ENCODE measurements at places on chromosomes 2 and 18. TPM values are rescaled to one million over a fixed set of nuclear protein-coding genes. Genes with fewer than 3 reads are reported as not detected.

HOXD10 gene
- not detected for total RNA-seq

NLRC4 gene
- total RNA-seq: 4.2 TPM

VWC2L gene
- total RNA-seq: not detected

GRCh38 chr2:233083782-233084181, 23.6 kb downstream of the INPP5D start:
- H3K4me3 ChIP-seq: no peak overlapping the region
- H3K27me3 ChIP-seq: no peaks in the 10 kb centered on the region
- DNase-seq: no peak
- H3K36me3 ChIP-seq: no peaks in the 10 kb centered on the region
- H3K4me1 ChIP-seq: no peaks in the 10 kb centered on the region

- no peaks in the 10 kb centered on the region for H3K4me1 ChIP-seq
- no peaks in the 10 kb centered on the region for H3K36me3 ChIP-seq
- no peak overlapping the region for H3K27ac ChIP-seq
- no peak overlapping the region for H3K4me3 ChIP-seq
Observed at GRCh38 chr2:127054604-127054930, 52.4 kb downstream of the BIN1 start.

GRCh38 chr18:48615566-48616401, 77.0 kb downstream of the CTIF start:
- H3K4me3 ChIP-seq: no peak overlapping the region
- H3K27ac ChIP-seq: no peak overlapping the region
- DNase-seq: no peak
- peaks cover 4% of the 10 kb centered on the region for H3K4me1 ChIP-seq
- no peaks in the 10 kb centered on the region for H3K36me3 ChIP-seq

DNA sequence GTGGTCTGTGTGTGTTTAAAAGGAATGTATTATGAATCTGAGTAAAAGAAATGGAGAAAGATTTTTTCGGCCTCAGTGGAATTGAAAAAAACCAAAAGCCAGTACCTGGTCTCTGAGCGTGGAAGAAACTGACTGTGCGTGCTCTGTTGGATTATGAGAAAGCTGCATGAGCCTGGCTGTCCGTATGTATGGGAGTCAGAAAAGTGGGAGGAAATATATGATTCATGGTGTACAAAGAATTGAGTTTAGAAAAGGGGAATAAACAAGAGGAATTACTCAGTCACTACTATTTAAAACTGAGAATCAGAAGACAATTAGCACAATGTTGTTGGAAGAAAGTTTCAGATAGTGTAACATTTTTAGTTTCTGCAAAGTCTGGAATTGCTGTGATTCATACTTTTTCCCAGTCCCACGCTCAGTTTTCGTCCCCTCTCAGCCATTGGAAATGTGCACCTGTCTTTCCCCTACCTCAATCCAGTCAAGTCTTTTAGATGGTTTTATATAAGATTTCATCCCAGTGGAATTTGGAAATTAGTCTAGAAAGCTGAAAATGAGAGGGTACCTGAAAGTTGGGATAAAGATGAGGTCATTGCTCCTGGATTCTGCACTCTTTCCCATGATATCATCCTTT, 66.4 kb upstream of the CHMP1B start:
- no peak overlapping the region for H3K27ac ChIP-seq
- H3K4me3 ChIP-seq: no peak overlapping the region
- H3K36me3 ChIP-seq: no peaks in the 10 kb centered on the region
- no peak for DNase-seq

DNA sequence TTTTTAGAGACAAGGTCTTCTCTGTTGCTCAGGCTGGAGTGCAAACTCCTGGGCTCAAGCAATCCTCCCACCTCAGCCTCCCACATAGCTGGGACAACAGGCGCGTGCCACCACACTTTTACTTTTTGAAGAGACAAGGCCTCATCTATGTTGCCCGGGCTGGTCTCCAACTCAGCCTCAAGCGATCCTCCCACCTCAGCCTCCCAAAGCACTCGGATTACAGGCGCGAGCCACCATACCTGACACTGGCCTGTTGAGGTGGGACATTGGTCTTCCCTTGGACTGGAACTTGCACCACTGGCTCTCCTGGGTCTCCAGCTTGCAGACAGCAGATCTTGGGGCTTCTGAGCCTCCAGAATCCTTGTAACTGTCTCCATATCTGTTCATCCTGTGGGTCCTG, 75.6 kb downstream of the NDUFA10 start:
- no peaks in the 10 kb centered on the region for H3K27me3 ChIP-seq
- peaks cover 1% of the 10 kb centered on the region for H3K4me1 ChIP-seq
- peak; percentile 34 for DNase-seq
- H3K36me3 ChIP-seq: no peaks in the 10 kb centered on the region
- no peak overlapping the region for H3K27ac ChIP-seq
- H3K4me3 ChIP-seq: no peak overlapping the region

DNA sequence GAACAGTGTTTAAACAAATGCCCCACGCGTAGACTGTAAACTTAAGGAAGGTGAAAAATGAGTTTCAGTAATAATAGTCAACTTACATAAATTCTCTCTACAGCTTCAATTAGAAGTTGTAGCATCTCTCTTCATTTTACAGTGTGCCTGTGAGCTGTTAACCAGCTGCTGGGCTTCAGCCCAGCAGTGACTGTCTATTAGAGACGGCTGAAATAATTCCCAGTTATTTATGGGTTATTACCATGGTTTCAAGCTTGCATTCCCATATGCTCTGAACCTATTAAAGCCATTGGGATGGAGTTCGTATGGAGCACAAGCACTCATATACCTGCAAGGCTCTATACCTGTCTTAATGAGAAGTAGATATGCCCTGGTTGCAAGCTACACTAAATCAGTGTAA, 501.1 kb downstream of the CNTNAP5 start:
- H3K4me3 ChIP-seq: no peak overlapping the region
- no peaks in the 10 kb centered on the region for H3K4me1 ChIP-seq
- no peak overlapping the region for H3K27ac ChIP-seq

- H3K27ac ChIP-seq: peak overlapping the region; percentile 11
- H3K36me3 ChIP-seq: no peaks in the 10 kb centered on the region
- peaks cover 1% of the 10 kb centered on the region for H3K4me1 ChIP-seq
- no peaks in the 10 kb centered on the region for H3K27me3 ChIP-seq
Observed at GRCh38 chr2:186486651-186487647, 889 bp downstream of the ZC3H15 start.

DNA sequence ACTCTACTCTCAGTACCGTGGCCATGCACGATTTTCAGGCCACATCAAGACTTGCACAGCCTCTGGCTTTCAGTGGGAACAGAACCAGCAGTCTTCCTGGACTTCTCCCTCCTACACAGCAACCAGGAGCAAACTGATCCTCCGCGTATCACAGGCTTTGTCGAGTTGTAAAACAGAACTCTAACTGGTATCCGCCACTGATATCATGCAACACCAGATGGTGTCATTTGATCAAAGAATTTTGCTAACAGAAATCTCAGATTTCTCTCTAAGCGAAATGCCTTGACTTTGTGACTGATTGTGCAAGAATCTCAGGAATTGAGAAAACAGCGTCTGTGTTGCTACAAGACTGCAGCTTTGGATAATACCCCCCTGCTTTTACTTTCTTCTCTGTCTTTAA, 85.7 kb downstream of the COPS8 start:
- DNase-seq: no peak
- H3K36me3 ChIP-seq: no peaks in the 10 kb centered on the region
- H3K27me3 ChIP-seq: no peaks in the 10 kb centered on the region
- H3K4me1 ChIP-seq: no peaks in the 10 kb centered on the region
- H3K4me3 ChIP-seq: peak overlapping the region; percentile 41

DNA sequence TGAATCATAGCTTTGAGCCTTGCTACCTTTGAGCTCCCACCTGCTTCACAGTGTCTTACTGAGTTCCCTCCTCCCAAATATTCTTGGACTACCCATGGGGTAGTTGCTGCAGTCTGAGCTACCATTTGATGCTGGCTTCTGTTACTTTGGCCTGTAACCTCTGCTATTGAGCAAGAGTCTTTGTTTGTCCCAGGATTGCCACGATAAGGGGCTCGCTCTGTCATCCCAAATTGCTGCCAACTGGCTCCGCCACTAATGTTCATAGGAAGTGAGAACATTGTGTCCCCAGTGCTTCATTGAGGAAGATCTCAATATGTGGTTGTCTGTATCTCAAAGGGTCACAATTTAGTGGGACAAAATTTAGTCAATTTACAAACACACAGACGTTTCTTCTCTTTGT, 103.8 kb downstream of the TRIM43 start:
- no peak overlapping the region for H3K4me3 ChIP-seq
- H3K36me3 ChIP-seq: no peaks in the 10 kb centered on the region
- no peak overlapping the region for H3K27ac ChIP-seq
- no peaks in the 10 kb centered on the region for H3K27me3 ChIP-seq
- H3K4me1 ChIP-seq: no peaks in the 10 kb centered on the region

- H3K27ac ChIP-seq: no peak overlapping the region
- no peaks in the 10 kb centered on the region for H3K36me3 ChIP-seq
- no peak for DNase-seq
- no peaks in the 10 kb centered on the region for H3K4me1 ChIP-seq
Observed at GRCh38 chr2:176581557-176582165, 312.4 kb downstream of the MTX2 start.

DNA sequence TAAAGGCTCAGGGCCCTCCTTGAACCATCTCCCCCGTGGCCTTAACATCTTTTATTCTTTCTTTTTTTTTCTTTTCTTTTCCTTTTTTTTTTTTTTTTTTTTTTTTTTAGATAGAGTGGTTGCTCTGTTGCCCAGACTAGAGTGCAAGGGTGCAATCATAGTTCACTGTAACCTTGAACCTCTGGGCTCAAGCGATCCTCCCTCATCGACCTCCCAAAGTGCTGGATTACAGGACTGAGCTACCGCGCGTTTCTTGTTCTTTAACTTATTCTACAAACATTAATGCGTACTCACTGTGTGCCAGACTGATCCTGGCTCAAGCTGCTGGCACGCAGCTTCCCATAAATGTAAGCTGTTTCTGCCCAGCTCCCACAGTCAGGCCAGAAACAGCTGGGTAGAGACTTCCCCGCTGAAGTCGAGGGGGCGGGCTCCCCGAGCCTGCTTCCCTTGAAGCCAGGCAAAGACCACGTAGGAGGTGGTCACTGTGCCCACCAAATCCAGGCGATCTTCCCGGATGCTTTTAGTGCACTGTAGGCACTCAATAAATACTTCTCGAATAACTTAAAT, 29.2 kb upstream of the ATP6V1B1 start:
- DNase-seq: no peak
- H3K27ac ChIP-seq: no peak overlapping the region
- no peak overlapping the region for H3K4me3 ChIP-seq
- H3K36me3 ChIP-seq: no peaks in the 10 kb centered on the region
- H3K27me3 ChIP-seq: no peaks in the 10 kb centered on the region
- no peaks in the 10 kb centered on the region for H3K4me1 ChIP-seq

HOXD9 gene
- total RNA-seq: 2.3 TPM

DNA sequence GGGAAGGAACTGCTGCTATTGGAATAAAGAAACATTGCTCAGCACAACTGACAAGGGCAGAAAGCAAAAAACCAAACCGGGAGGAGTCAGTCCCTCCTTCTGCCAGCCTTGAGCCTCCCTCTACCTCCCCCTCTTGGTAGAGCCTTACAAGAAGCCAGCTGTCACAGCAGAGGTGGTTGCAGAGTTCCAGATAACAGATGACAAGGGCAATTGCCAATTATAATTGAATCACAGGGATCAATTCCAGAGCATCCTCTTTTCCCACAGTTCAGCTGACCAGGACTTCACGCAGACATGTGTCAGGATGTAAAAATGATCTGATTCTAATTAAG, 548.2 kb upstream of the LRRTM1 start:
- H3K27ac ChIP-seq: no peak overlapping the region
- no peaks in the 10 kb centered on the region for H3K27me3 ChIP-seq
- H3K4me3 ChIP-seq: no peak overlapping the region
- DNase-seq: no peak
- no peaks in the 10 kb centered on the region for H3K4me1 ChIP-seq

DNA sequence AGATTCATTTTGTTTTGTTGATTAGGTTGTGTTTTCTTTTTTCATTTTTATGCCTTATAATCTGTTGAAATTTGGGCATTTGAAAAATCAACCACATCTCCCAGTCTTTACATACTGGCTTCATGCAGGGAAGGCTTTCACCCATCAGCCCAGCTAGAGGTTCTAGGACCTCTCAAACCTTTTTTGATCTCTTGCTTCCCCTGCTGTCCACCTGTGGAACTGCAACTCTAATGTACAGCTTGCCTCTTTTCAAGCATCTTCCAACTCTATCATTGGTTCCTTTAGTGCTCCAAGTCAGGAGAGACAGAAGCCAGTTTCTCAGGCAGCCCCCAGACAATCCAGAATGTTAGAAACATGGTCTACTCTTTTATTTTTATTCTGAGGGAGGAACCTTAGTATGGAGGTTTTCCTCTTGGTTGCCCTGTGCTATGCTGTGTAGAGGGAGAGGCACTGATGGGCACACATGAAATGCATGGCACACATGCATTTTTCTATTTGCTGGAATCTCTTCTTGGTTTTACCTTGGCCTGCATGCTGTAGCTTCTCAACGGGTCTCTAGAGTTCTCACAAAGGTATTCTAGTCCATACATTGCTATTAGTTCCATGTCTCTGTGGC, 107.2 kb upstream of the L3MBTL4 start:
- no peak overlapping the region for H3K27ac ChIP-seq
- H3K27me3 ChIP-seq: no peaks in the 10 kb centered on the region
- no peak overlapping the region for H3K4me3 ChIP-seq
- DNase-seq: no peak
- no peaks in the 10 kb centered on the region for H3K4me1 ChIP-seq
- no peaks in the 10 kb centered on the region for H3K36me3 ChIP-seq

IMMT gene
- 68.4 TPM for total RNA-seq

DNA sequence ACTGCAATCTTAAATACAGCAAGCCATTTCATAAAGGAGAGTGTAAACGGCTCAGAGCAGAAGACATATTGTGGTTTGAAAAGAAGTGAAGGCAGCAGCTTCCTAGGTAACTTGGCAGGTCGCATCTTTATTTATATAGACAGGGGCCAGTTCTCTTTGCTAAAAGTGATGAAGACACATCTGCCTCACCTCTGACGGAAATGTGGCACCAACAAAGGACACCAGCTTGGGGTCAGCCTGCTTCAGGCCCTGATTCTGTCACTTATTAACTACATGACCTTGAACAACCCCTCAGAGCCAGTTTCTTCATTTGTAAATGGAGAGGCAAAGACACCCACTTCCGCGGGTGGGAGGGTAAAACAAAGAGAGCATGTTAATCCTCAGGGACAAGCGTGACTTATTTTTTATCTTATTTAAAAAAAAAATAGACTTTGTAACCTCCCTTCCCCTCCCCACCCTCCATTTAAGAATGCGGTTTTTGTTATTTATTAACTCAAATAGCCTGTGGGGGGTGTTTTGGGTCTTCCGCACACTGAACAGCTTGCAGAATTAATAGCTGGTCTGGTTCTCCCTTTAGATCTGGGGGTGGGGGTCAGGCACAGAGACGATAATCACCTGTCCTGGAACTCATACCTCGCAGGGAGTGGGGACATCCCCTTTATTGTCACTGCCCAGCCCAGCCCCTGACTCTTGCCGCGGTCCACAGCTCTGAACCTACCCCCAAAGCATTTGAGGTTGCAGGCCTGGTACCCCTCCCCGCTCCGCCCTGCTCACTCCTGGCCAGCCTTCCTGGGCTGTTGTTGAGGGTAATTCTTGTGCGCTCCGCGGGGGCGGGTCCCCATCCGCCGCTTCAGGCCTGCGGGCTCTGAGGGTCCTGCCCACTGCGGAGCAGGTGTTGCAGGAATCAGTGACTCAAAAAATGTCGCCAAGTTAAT, 64.2 kb upstream of the TMEM17 start:
- no peak for DNase-seq
- H3K36me3 ChIP-seq: no peaks in the 10 kb centered on the region
- H3K27me3 ChIP-seq: no peaks in the 10 kb centered on the region
- H3K27ac ChIP-seq: no peak overlapping the region
- no peak overlapping the region for H3K4me3 ChIP-seq
- no peaks in the 10 kb centered on the region for H3K4me1 ChIP-seq

GRCh38 chr18:45838302-45839070, 13.0 kb downstream of the SIGLEC15 start:
- H3K27me3 ChIP-seq: no peaks in the 10 kb centered on the region
- peak; percentile 69 for DNase-seq
- H3K27ac ChIP-seq: no peak overlapping the region
- H3K4me1 ChIP-seq: no peaks in the 10 kb centered on the region
- H3K4me3 ChIP-seq: no peak overlapping the region
- H3K36me3 ChIP-seq: no peaks in the 10 kb centered on the region
